ENCODE measurements at places on chromosomes 6 and 20. TPM values are rescaled to one million over a fixed set of nuclear protein-coding genes. Genes with fewer than 3 reads are reported as not detected.
A peak's percentile ranks its signal among the peaks of the same experiment; 100 is the strongest.

GRCh38 chr20:16485401-16485800 lies 87.8 kb downstream of the KIF16B start:
- no peak for DNase-seq

GRCh38 chr20:12237772-12238171 lies 320.1 kb downstream of the BTBD3 start:
- no peak for DNase-seq

DNA sequence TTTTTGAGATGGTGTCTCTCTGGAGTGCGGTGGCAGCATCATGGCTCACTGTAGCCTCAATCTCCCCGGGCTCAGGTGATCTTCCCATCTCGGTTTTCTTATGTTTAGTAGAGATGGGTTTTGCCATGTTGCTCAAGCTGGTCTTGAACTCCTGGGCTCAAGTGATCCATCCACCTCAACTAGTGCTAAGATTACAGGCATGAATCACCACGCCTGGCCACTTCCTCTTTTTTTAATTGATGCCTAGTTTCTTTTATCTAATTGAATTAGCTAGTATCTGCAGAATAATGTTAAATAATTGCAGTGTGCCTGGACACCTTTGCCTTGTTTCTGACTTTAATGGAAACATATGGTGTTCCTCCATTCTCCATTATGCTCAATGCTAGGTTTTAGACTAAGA lies 38.4 kb upstream of the SLC22A16 start:
- DNase-seq: no peak

DNA sequence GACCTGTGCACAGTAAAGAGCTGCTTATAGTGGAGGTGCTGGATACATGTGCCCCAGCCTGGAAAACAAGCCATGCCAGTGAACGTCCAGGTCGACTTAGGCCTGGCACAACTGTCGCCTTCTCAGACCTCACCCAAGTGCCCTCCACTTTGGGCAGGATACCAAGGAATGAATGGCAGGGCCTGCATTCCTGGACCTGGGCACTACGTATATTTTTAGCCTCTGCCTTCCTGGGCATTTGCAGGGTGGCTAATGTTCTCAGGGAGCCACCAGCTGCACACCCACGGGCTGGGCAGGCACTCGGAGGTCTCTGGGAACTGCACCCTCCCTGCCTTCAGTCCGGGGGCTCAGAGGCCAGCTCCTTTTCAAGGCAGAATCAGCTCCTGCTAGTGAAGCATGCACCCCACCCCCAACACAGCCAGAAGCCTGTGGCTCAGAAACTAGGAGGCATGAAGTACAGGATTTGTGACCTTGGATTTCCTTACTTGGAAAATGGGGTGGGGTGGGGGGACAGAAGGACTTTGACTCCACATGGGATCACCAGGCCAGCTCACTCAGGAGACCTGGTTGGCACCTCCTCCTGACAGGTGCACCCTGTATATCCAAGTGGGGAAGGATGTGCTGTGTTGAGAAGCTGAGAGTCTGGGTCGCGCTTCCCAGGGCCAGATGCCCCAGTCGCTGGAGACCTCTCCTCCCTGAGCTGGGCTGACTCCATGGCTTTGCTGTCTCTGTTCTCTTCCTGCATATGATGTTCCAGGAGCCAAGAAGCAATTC lies 2.5 kb upstream of the LSM14B start:
- no peak for DNase-seq

BMP2 gene
- total RNA-seq: 0.15 TPM

GRCh38 chr20:52914870-52915269 lies 57.3 kb upstream of the TSHZ2 start:
- no peak for DNase-seq

DNA sequence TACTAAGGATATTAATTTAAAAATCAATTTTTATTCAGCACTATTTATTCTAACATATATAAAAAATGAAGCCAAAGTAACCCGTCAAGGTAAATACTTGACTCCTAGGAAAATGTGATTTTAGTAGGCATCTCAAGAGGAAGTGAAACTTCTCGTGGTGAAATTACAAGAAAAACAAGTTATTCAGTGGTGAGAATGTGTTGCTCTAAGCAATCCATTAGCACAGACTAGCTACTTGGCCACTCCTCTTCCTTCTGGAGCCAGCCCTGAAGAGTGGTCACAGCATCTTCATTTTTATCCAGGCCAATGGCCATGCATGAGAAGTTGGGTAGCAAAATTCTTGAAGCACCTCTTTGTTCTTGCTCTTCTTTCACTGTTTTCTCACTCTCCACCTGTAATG lies 40.4 kb upstream of the GFRAL start:
- DNase-seq: no peak

DNA sequence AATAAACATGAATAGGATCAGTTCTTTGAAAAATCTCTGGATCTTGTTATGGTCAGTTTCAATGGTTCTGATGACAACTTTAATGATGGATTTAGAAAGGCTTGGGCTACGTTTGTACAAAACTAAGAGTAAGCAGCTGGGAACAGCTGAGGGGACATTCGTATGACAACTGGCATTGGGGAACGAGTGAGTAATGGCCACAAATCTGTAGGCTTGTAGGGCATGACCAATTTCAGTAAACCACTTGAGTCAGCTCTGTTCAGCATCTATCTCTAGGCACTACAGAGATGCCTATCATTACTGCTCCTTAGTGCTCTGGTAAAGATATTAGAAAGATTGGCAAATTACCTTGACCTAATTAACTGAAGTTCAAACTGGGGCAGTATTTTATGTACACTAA lies 1375.6 kb downstream of the EPHA7 start:
- DNase-seq: no peak

- DNase-seq: no peak
Observed at GRCh38 chr6:96014846-96015517, 792 bp upstream of the FUT9 start.

DNA sequence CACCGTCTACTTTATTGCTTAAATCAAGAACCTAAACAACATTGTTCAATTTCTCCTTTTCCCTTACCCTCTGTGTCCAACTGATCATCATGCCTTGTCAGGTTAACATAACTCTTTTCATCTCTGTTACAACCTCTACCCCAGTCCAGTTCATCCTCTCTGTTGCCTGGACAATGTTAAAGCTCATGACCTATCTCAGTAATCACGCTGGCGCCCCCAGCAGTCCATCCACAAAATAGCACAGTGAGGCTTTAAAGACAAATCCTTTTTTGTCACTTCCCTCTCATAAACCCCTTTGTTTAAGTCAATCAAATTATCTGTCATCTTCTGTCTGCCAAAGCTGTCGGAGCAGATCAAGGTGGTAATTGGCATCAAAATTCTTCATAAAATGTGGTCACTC lies 140.1 kb downstream of the QKI start:
- DNase-seq: no peak

- no peak for DNase-seq
Observed at GRCh38 chr6:5464099-5464885, 203.0 kb downstream of the FARS2 start.

CDC5L gene
- 24.6 TPM for total RNA-seq

DEFB124 gene
- not detected for total RNA-seq

BPI gene
- not detected for total RNA-seq

DNA sequence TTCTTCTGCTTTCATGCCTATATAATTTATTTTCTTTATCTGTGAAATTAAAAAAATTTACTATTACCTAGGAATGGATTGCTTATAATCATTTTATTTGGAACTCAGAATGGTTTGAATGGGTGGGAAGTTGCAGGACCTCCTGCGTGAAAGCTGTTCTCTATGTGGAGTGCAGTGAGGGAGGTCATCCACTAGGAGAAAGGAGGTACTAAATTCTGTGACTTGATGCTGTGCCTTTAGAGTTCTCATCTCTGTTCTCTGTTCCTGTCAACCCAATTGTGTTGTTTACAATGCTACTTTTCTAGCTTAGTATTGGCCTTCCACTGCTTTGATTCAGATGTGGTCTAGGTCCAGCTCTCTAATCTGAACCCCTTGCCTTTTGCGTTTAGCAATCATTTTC lies 65.0 kb upstream of the HIVEP1 start:
- DNase-seq: no peak

DNA sequence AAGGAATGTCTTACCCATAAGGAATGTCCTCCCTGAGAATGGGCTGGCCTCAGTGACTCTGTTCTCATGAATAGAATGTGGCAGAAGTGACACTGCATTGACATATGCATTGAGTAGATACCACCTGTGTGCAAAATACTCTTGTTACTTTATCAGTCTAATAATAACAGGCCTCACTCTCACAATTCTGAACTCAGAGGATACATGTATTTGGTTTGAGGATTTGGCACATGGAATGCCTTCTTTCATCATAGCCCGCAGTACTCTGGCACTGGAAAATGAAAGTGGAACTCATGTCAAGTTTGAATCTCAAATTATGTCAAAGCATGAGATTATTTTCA lies 52.9 kb upstream of the PLCB4 start:
- DNase-seq: no peak

DNA sequence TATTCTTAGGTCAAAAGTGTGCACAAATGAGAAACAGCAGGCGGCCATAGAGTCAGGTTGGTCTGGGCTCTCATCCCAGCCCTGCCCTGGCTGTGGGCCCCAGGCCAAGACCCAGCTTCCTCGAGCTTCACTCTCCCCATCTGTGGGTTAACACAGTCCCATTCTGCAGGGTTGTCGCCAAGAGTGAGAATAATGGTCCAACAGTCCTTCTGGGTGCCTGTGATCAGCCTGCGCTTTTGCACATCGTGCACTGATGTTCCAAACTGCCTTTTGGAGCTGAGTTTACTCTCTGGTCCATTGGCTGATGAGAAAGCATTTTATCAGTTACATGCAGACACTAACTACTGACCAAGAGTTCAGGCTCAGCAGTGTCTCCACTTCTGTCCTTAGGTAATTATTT lies 82.6 kb downstream of the INSM1 start:
- no peak for DNase-seq

- peak; percentile 24 for DNase-seq
Observed at GRCh38 chr6:159279790-159280277, 110.6 kb downstream of the FNDC1 start.

GRCh38 chr6:157989541-157990289 lies 8.1 kb downstream of the SYNJ2 start:
- DNase-seq: no peak

DNA sequence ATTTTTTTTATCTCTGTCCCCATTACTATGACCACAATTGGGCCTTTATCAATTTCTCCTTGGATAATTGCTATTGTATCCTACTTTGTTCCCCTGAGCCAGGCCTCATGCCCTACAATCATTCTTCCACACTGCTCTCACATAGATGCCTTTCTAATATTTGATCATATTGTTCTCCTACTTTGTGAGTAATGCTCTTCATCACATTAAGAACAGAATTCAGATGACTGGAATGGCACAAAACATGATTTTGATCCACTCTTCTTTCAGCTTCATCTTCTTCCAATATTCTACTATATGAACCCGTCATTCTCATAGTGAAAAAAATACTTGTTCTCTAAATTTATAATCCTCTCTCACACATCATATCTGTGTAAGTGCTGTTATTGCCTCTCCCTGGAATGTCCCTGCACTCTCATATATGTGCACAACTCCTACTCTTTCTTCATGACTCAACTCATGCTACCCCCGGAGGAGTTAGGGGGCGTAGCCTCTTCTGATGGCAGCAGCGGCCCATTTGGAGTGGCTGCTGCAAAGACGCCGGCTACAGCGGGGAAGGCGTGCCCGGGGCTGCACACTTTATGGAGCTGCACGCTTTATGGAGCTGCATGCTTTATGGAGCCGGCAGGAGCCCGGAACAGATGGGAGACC lies 25.3 kb upstream of the HACE1 start:
- DNase-seq: no peak

IP6K3 gene
- total RNA-seq: not detected

GRCh38 chr6:52373151-52373690 lies 11.3 kb downstream of the PAQR8 start:
- no peak for DNase-seq

DNA sequence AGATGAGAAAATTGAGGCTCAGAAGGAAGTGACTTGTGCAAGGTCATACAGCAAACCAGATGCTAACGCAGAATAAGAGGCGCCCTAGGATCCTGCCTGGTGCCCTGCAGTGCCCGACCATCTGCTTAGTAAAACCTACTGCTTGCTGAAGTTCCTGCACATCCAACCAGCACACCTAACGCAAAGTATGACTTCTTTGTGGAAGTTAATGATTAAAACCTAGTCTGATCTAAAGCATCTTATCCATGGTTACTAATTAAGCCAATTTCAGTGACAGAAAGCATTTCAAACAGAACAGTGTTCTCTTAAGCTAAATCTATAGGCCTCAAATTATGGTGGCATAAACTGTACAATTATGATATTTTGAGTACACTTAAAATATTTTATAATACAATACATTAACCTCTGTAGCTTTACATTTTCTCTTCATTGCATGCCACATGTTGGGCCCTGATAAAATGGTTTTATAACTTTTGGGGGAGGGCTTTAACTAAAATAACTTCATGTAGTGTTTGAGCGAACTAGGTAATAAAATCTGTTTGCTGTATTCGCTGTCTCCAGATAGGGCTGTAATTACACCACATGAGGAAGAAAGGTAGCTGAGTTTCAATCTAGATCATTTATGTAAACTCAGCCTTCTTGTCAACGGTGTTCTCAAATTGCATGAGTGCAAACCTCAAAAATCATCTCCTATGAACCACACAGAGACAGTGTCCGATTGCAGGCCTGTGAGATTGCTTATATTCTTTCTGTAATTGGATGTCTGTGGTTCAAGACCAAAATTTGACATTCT lies 37.5 kb upstream of the BEND3 start:
- no peak for DNase-seq

MLIP gene
- 0.59 TPM for total RNA-seq

GRCh38 chr20:56788671-56789610 lies 159.8 kb downstream of the TFAP2C start:
- no peak for DNase-seq

HTR1E gene
- total RNA-seq: not detected

GRCh38 chr6:28134015-28134414 lies 7.7 kb upstream of the ZKSCAN8 start:
- peak; percentile 29 for DNase-seq

FOXA2 gene
- 0.10 TPM for total RNA-seq

SAMD5 gene
- 4.0 TPM for total RNA-seq

GRCh38 chr6:170265655-170266054 lies 25.2 kb downstream of the DLL1 start:
- DNase-seq: peak; percentile 73

DNA sequence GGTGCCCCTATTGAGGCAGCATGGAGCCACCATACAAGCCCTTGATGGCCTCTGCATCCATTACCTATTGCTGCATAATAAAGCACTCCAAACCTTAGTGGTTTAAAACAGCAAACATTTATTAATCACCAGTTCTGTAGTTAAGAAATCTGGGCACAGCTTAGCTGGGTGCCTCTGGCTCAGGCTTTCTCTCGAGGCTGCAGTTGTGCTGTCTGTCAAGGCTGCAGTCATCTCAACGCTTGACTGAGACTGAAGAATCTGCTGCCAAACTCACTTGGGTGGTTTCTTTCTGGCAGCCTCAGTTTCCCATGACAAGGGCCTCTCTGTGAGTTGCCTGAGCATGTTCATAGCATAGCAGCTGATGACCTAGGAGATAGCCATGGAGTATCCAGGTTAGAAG lies 207.4 kb upstream of the LRFN2 start:
- no peak for DNase-seq

SOX12 gene
- total RNA-seq: 40.4 TPM

HLA-DRB5 gene
- total RNA-seq: not detected

FAM83D gene
- total RNA-seq: 51.1 TPM
